ENCODE measurements at places on chromosomes 5 and 9. TPM values are rescaled to one million over a fixed set of nuclear protein-coding genes. Genes with fewer than 3 reads are reported as not detected.

GRCh38 chr5:54944364-54944763 lies 41.0 kb downstream of the ESM1 start:
- DNase-seq, result peak; percentile 32

DNA sequence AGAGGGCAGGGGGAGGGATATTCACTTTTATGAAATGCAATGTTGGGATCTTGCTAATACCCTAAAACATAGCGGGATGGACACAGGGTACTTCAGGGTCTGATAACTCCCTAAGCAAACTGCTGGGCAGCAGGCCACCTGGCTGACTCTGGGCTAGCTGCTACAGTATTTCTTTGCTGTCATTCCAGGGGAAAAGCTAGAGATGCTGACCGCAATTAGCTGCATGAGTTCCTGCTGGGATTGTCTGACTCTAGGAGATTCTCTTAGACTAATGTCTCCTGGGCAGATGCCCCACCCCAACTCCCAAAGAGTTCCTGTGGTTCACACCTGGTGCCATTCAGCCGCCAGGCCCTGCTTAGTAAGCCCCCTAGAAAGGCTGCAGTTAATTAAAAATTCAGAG lies 69.9 kb downstream of the PSAT1 start:
- no peak for DNase-seq

Gene LCN9
- total RNA-seq, result not detected

Gene CCL21
- not detected for total RNA-seq

- peak; percentile 6 for DNase-seq
Observed at GRCh38 chr9:126317513-126317912, 9.1 kb upstream of the MVB12B start.

- DNase-seq, result peak; percentile 6
Observed at GRCh38 chr5:168020542-168021294, 270.7 kb upstream of the WWC1 start.

- no peak for DNase-seq
Observed at GRCh38 chr9:78298046-78298765, 1.3 kb downstream of the PSAT1 start.

Gene PTGER4
- 1.4 TPM for total RNA-seq

Gene CLIC3
- total RNA-seq, result 14.8 TPM

GRCh38 chr9:134442486-134443173 lies 116.4 kb downstream of the RXRA start:
- DNase-seq, result peak; percentile 55

DNA sequence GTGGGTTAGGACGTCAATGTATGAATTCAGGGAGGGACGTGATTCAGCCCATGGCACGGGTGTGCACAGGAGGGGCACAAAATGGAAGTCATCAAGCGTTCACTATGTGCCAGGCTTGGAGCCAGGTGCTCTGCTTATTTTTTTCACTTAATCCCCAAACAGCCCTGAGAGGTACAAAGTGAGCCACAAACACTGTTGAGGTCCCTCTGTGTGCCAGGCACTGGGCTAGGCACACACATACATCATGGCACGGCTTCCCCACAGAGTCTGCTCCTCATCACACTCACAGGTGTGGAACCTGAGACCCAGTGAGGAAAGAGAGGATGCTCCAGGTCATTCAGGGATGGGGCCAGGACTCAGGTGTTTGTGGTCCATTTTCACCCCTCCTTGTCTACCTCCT lies 68.1 kb downstream of the GALNT12 start:
- DNase-seq, result no peak

- DNase-seq, result no peak
Observed at GRCh38 chr9:99718631-99719030, 103.1 kb upstream of the NR4A3 start.

- DNase-seq, result no peak
Observed at GRCh38 chr5:79205965-79206364, 30.0 kb upstream of the JMY start.

DNA sequence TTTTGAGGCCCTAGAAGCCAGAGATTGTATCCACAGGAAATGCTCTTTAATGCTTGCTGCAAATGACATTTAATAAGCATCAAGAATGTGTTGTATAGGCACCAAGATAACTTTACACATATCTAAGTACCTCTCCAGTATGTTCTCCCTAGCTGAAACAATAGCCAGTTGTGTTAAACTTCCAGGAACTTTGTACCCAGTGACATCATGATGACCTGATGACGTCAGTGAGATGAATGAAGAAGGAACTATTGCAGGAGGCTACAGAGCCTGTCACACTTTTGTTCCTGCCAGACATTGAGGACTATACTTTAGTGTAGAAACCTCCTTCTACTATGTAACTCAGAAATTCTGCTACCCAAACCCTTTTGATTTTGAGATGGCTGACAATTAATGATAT lies 129.8 kb downstream of the CD180 start:
- no peak for DNase-seq

DNA sequence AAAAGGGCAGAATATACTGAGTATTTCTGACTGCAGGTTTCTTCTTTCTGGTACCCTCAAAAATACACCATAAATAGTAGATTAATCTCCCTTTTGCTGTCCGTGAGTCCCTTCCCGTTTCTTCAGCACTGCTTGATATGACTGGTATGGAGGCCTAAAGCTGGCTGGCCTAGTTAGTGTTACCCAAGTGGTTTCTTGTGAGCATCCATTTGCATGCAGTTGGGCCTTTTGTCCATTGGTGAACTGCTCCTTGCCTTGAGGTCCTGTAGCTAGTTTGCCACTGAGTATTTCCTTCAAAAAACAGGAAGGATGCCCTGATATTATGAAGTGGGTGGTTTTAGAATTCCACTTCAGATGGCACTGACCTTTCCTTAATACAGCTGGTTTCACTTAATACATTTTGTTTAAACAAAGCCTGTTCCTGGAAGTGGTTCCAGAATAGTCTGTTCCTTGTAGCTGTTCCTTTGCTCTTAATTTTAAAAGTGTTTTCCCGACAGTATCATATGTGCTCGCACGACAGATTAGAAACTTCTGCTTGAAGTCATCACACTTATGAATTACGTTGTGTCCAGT lies 40.0 kb upstream of the ABL1 start:
- no peak for DNase-seq

GRCh38 chr5:128199611-128200010 lies 116.0 kb downstream of the SLC12A2 start:
- no peak for DNase-seq

Gene SLC38A9
- 13.3 TPM for total RNA-seq

DNA sequence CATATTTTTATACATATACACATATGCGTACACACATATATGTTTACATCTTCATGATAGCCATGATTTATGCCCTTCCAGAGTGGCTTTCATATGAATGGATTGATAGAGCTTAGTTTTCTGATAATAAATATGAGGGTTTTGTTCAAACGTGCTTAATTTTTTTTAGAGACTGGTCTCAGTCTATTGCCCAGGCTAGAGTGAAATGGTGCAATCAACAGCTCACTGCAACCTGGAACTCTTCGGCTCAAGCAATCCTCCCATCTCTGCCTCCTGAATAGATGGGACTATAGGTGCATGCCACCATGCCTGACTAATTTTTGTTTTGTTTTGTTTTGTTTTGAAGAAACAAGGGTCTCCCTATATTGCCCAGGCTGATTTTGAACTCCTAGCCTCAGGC lies 48.6 kb upstream of the ZSWIM6 start:
- DNase-seq, result no peak

GRCh38 chr5:78787783-78788182 lies 139.2 kb upstream of the LHFPL2 start:
- DNase-seq, result no peak

- DNase-seq, result no peak
Observed at GRCh38 chr5:66012271-66012670, 85.9 kb downstream of the ERBIN start.

DNA sequence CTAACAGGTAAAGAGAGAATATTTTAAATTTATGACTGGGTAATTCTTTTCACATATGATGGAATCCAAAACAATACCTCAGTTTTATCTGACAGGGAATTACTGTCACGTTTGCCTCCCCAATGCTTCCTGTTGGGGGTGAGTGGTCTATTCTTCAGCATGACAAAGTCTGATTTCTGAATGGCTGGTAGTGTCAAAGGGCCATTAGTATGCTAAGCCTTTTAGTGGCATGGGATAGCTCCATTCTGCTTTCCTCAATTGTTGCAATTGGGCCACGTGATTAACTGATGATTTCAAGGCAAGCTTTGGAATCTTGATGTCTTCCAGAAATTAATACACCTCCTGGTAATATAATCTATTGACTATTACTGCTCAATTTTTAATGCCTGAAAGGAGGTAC lies 14.7 kb upstream of the NDUFS4 start:
- no peak for DNase-seq

Gene DNAJB5
- total RNA-seq, result 16.6 TPM

DNA sequence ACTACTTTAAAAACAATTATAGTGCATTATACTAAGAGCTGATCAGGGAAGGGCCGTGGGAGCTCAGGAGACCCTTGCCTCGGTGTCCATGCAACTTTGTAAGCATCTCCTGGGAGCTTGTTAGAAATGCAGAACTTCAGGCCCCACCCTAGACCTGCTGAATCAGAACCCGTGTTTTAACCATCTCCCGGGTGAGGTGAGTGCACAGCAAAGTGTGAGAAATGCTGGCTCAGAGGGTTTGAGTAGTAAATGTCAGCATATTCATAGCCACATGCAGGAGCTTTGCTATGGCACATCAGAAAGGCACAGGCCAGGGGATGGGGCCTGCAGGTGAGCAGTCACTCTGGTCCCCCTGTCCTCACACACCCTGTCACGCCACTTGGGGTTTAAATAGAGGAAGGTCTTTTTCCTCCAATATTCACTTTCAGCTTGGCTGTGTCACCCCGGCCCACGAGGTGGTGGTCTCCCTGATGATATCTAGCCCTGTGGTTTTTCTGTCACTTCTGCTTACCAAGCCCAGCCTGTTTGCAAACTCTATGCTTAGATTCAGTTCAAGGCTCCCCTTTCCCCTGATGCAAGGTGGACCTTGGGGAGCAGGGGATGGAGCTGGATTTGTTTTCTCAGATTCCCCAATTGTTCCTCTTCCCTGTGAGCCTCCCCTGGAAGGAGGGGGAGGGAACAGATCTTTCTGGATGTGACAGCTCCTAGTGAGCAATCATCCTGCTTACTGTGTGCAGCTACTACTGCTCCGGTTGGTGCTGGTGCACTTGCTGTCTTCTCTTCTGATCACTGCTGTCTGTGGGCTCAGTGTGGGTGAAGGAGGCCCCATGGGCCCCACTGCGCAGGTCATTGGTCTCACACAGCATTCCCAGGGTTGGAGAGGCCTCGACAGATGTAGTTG lies 51.8 kb upstream of the TGFBR1 start:
- DNase-seq, result no peak

DNA sequence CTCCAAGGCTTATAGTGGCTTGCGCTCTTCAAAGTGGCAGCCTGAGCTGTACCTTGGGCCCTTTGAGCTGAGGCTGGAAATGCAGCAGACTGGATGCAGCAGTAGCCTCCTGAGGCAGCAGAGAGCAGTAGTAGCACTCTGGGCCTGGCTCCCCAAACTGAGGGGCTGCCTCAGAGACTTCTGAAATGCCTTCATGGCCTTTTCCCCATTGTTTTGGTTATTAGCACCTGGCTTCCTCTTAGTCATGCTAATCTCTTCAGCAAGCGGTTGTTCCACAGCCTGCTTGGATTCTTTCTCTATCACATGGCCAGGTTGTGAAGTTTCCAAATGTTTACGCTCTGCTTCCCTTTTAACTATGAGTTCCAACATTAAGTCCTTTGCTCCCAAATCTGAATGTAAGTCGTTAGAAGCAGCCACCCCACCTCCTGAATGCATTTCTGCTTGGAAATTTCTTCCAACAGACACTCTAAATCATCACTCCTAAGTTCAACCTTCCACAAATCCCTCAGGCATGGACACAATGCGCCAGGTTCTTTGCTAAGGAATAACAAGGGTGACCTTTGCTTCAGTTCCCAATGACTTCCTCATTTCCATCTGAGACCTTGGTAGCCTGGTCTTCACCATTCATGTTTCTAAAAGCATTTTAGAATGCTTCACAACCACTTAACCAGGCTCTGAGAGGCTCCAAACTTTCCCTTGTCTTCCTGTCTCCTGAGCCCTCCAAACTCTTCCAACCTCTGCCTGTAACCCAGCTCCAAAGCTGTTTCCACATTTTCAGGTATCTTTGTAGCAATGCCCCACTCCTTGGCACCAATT lies 145.8 kb downstream of the ZDHHC21 start:
- DNase-seq, result no peak

GRCh38 chr9:26863074-26863473 lies 29.5 kb downstream of the CAAP1 start:
- DNase-seq, result peak; percentile 19

DNA sequence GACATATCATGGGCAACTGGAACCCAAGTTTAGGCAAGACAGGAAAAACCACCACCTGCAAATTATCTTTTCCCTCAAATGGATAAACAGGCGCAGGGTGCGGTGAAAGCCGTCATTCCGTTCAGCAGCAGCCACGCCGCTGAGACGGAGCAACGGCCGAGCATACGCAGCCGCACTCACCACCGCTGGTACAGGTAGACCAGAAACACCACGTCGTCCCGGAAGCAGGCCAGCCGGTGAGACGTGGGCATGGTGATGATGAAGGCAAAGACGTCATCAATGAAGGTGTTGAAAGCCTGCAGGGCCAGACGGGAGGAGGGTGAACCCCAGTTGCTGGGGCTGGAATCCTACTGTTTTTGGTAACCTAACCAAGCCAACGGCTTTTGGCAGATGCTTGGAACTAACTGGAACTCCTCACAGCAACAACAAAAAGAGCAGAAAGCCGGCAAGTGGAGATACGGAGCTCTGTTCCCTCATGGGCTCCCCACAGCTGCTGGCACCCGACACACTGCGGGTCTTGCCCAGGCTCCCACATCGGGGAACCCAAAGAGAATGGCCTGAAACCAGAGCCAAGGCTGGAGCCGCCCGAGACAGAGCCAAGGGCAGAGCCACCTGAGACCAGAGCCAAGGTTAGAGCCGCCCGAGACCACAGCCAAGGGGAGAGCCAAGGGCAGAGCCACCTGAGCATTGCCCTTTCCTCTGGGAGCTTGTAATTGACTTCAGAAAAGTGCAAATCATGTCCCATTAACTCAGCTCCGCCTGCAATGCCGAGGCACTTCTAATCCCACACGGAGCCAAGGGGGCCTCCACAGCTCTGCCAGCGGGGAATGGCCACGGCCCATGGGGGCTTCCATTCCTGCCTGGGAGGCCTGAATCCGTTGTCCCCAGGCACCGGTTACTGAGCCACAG lies 24.2 kb downstream of the CLPTM1L start:
- no peak for DNase-seq

- no peak for DNase-seq
Observed at GRCh38 chr9:31912636-31913035, 471.8 kb upstream of the ACO1 start.

DNA sequence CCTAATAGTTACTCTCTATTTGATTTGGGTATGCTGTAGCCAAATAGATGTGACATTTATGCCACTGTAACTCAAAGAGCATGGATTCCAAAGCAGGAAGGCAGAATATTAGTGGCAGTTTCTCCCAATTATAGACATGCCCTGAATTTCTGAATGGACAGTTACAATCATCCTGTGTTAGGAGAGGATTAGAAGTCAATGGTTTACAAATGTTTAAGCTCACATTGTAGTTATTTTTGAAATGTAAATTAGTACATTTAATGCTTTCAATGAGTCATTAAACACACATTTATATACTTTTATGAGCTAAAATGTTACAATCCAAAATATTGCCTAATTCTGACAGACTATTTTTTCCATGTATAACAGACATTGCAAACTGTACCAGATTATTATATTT lies 62.3 kb upstream of the CDH18 start:
- DNase-seq, result no peak

Gene FAM221B
- total RNA-seq, result not detected

Measured in HFFc6 (cell line).